Lower lobe of right lung (tissue), 2 donors: ENCODE measurements at places on chromosomes 4 and X. TPM values are rescaled to one million over a fixed set of nuclear protein-coding genes. Genes with fewer than 3 reads are reported as not detected.

The AFM gene
- not detected for total RNA-seq

The BCORL1 gene
- 13.6 TPM for total RNA-seq

The PNMA6A gene
- total RNA-seq, result 1.2 TPM

The REELD1 gene
- total RNA-seq, result 0.35 TPM

The PARM1 gene
- total RNA-seq, result 64.1 TPM

The SSX4 gene
- total RNA-seq, result not detected

The DBET gene
- total RNA-seq, result not detected

The RTL5 gene
- 9.9 TPM for total RNA-seq

The CLCN5 gene
- total RNA-seq, result 12.9 TPM

The PAGE2B gene
- not detected for total RNA-seq

The ODAPH gene
- not detected for total RNA-seq
